Stimulated activated CD8-positive, alpha-beta memory T cell treated with anti-CD3 and anti-CD28 coated beads, Interleukin-7, amount 100 ng/mL, for 24 hours (primary cell): ENCODE measurements at places on chromosomes 7 and 10.

DNA sequence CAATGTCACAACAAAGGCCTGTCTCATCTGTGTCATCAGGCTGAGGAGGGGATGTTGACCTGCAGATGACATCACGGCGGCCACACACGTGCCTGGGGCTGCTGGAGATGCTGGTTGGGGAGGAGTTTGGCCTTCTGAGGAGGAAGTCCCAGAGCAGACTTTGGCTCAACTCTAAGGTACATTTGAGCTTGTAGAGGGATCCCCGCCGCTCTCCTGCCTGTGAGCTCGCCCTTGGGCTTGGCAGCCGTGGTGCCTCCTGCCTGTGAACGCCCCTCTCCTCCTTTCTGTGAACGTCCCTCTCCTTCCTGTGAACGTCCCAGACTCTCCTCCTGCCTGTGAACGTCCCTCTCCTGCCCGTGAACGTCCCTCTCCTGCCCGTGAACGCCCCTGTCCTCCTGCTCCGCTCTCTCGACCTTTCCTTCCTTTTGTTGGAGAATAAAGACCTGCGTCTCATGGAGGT, 176.4 kb downstream of the DNAJB6 start:
- no peak for DNase-seq

- no peak for DNase-seq
Measured at GRCh38 chr10:130372222-130372621, 236.0 kb downstream of the GLRX3 start.

- no peak for DNase-seq
Measured at GRCh38 chr10:18100669-18101068, 39.6 kb upstream of the CACNB2 start.

- no peak for DNase-seq
Measured at GRCh38 chr7:80632139-80632538, 6.3 kb upstream of the CD36 start.

- DNase-seq = no peak
Measured at GRCh38 chr10:72011976-72012512, 47.8 kb downstream of the CHST3 start.

- no peak for DNase-seq
Measured at GRCh38 chr10:33005322-33006301, 47.6 kb upstream of the ITGB1 start.

- no peak for DNase-seq
Measured at GRCh38 chr10:129940617-129941198, 23.4 kb downstream of the EBF3 start.

- peak; percentile 4 for DNase-seq
Measured at GRCh38 chr7:129376076-129376777, 58.0 kb upstream of the STRIP2 start.

DNA sequence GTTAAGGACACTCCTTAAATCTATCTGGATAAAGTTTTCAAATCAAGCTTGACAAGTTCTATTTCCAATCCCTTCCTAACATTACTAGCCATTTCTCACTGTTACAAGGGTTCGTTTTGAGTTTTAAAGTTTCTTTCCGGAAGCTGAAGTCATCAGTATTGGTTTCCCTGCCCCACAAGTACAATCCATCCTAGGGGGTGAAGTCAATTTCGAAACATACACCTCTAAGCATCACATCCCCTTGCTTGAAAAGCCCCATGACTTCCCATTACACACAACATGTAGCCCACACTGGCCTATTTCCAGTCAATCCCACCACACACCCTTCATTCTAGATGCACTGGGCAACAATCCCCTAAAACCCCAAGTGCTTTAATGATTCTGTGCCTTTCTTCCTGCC, 13.0 kb downstream of the DPY19L1 start:
- no peak for DNase-seq

GRCh38 chr10:30671026-30671616, 41.6 kb upstream of the LYZL2 start:
- DNase-seq = no peak

GRCh38 chr10:4061441-4061951, 276.5 kb upstream of the KLF6 start:
- DNase-seq = no peak

DNA sequence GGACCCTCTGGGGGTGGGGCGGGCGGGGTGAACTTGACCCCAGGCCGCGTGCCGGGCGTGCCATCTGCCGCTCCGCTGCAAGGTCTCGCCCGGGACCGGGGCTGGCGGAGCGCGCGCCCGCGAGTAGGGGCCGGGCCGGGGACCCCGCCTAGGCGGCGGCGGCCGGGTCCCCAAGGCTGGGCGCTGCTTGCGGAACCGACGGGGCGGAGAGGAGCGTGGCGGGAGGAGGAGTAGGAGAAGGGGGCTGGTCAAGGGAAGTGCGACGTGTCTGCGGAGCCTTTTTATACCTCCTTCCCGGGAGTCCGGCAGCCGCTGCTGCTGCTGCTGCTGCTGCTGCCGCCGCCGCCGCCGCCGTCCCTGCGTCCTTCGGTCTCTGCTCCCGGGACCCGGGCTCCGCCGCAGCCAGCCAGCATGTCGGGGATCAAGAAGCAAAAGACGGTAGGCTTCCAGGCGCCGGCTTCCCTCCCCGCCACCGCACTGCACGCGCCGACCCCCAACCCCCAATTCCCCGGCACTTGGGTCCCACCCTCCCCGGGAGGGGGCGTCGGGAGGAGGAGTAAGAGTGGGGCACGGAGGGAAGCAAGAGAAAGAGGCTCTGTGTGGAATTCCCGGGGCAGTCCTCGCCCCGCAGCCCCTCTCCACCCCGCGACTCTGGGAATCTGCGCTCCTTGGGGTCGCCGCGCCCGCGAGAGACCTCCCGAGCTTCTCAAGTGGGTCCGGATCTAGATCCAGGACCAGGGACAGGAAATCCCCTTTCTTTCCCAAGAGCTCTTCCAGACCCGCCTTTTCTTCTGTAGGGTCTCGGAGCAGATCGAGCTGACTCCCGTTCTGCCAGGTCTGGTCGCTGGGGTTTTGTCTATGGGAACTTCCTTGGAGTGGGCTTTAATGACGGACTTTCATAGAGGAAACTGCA, at the start of gene PAPSS2:
PAPSS2 (plus strand) TSS at position 308 of the 913 bp plus-strand sequence; CDS start at position 412, 104 bp downstream.
- DNase-seq = no peak

DNA sequence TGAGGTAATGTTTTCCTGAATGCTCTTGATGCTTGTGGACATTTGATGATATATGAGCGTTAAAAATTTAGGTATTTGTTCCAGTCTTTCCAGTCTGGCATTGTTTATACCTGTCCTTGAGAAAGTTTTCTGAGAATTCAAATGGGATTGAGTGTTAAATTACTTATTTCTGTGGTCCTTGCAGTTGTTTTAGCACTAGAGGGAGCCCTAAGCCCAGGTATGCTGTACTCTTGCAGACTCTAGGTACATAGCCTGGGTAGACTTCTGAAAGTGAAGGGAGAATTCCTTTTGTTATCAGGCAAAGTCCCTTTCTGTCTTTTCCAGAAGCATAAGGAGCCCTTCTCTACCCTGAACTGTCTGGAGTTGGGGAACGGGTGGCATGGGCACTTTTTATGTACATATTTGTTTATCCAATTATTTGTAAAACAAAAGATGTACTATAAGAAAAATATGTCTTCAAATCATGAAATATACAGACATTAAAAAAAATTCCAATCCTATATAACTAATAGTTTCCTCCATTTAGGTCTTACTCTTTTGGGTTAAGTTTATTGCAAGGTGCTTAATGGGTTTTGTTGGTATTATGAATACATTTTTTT, 262.1 kb downstream of the ATRNL1 start:
- no peak for DNase-seq

GRCh38 chr7:98177553-98177952, 33.7 kb upstream of the BHLHA15 start:
- DNase-seq = no peak

DNA sequence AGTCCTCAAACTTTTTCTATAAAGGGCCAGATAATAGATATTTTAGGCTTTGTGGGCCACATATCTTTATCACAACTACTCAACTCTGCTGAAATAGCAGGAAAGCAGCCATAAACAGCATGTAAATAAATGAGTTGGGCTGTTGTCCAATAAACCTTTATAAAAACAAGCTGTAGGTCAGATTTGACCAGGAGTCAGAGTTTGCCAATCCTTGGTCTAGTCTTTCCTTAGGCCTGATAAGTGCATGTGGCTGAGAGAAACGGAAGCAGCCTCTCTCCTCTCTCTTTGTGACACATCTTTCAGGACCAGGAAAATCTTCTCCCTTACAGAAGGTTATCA, 724.5 kb downstream of the GRID1 start:
- no peak for DNase-seq

DNA sequence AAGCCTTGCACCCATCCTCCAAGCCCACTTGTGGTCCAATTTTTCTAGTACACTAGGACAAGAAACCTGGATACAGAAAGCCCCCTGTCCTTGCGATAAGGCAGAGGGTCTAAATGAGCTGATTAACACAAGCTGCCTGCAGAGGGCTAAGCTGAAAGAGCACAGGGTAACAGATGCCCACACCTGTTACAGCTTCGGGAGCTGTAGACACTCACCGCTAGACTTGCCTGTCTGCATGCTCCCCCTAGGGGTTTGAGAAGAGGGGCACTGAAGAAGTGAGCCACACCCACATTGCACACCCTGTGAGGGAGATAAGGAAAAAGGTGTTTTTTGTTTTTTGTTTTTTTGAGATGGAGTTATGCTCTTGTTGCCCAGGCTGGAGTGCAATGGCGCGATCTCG, 386.5 kb upstream of the AUTS2 start:
- DNase-seq = no peak

DNA sequence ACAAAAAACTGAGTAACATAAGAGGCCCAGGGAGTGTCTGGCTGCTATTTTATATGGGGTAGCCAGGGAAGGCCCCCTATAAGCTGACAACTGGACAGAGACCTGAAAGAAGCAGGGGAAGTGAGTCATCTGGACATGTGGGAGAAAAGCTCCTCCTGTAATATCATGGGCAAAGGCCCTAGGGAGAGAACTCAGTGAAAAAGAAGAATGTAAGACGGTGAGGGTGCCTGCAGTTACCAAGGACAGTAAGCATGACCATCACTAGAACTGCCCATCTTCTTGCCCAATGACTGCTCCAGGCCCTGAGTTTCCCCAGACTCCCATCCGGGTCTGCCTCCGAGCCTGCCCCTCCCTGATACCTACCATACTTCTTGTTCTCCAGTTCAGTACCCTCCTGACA, 2.3 kb downstream of the ELMO1 start:
- DNase-seq = no peak

DNA sequence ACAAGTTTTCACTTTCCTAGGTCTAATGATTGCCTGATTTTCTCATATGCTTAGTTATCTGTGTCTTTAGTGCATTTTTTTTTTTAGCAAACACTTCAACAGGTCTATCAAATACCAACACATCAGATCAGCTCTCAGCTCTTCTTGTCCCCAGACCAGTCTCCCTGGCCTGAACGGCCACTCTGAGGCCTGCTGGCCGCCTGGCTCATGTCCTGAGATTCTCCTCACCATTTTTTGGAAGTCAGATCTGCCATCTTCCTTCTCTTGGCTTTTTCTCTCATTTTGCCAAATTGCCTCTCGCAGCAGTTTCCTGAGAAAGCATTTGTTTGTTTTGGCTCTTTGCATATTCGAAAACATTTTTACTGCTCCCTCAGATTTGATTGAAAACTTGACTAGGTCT, 29.3 kb downstream of the PPP2R2D start:
- no peak for DNase-seq

- no peak for DNase-seq
Measured at GRCh38 chr7:9149499-9150082, 716.2 kb downstream of the NXPH1 start.

GRCh38 chr7:1275451-1276381, 43.0 kb downstream of the UNCX start:
- no peak for DNase-seq

DNA sequence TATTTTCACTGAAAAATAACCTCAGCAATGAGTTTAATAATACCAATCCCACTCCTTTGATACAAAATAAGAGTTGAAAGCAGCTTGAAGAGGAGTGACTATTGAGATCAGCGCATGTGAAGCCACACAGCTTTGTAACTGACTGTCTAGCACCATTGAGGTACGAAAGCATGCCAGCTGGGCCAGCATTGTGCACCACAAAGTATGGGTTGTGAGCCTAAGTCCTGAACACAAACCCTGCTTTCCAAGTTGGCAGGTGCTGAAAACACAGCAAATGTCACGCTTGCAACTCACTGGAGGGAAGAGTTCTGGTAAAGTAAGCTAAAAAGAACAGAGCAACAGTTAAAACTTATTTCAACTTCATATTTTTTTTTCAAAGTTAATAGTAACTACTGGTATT, 4.0 kb upstream of the FAM53B start:
- no peak for DNase-seq

DNA sequence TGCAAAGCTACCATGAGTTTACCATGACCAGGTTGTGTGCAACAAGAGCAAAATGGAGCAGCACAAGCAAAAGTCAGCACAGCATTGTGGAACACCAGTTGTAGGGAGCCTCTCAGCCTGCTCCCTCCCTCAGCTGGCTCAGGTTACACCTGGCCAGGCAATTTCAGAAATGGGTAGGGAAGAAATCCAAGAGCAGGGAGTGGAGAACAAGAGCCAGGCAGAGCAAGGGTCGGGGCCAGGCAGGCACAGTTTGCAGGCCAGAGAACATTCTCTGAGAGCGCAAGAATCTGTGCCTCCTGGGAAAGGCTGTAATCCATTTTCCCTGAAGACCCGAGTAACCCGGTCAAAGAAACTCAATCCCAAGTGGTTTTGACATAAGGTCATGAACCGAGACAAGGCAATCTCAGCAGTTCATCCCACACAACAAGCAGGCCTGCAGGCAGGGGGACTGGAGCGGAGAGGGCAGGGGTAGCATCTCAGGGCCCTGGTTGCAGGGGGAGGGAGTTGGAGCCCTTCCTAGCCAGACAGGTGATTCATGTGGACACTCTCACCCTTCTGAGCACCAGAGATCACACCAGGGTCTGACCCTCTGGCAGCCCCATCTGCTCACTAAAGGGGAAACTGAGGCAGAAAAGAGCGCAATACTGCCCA, 258.4 kb downstream of the PLXNA4 start:
- DNase-seq = no peak
